ENCODE measurements at places on chromosomes 3 and 15.

DNA sequence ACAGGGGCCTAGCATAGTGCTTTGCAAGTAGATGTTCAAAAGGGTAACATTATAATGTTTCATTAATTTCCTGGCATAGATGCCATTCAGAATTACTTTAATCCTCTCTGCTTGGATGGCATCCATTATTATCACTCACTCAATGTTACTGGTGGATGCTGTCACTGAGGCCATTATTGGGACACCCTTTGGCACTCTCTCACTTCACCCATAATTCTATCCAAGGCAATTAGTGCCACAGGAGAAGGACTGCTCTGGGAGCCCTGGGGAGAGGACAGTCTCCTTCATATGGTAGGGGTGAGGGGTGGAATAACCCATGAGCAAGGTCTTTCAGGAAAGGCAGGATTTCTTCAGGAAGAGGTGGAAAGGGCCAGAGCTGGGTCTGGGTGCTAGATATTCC, 28.7 kb upstream of the SLC28A1 start:
- no peak for DNase-seq

GRCh38 chr3:14602006-14602803, 49.4 kb upstream of the CCDC174 start:
- no peak for DNase-seq

DNA sequence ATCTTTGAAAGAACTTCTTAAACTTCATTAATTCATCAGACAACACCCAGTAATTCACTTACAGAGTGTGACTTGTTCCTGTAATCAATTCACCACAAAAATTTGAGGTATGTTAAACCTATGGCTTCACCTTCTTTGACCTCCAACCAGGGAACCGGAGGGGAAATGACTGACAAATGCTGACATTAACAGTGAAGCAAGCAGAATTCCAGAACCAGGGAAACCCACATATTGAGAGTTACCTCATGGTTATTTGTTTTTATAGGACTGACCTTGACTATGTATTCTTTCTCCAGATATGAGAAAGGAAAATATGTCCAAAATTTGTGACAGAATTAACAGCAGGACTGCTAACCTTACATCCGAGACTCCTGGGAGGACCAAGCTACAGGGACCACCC, 2.7 kb downstream of the P3H2 start:
- no peak for DNase-seq

DNA sequence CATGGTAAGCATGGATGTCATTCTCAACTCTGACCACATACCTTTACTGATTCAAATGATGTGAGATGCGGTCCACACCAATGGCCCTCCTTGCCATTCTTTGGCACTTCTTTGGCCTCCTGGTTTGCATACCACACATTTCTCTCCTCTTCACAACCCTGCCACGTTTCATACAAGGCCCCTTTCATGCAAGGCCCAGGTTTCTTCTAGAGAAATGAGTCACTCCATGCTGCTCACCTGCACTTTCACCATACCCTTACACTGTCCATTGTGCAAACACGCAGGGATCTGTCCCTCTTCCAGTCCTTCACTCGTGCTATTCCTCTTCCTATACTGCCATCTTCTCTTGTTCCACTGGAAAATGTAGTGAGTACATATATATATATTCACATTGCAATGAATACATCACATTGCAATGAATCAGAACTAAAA, 24.4 kb upstream of the SLC24A5 start:
- no peak for DNase-seq

- peak; percentile 53 for DNase-seq
Observed at GRCh38 chr15:81752546-81752942, 293.3 kb downstream of the MEX3B start.

- no peak for DNase-seq
Observed at GRCh38 chr15:43361313-43361903, 9.4 kb downstream of the ZSCAN29 start.

Data from KBM-7 (cell line).